Cardiac muscle cell (in vitro differentiated cells and primary cell): ENCODE measurements at places on chromosomes 12 and 14.

DNA sequence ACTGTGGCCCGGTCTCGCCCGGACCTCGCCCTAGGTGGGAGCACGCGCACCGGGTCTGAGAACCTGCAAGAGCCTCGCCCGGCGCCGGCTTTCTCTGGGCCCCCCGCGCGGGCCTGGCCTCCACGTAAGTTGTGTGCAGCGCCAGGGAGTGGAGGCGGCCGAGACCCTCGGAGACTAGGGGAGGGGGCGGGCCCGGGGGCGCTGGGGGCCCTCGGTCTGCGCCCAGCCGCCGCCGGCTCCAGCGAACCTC lies 183 bp upstream of the PRMT8 start:
- H3K36me3 ChIP-seq: no peaks in the 10 kb centered on the region
- H3K27ac ChIP-seq: no peak overlapping the region
- DNase-seq: no peak

- H3K27me3 ChIP-seq: no peaks in the 10 kb centered on the region
- DNase-seq: no peak
- no peak overlapping the region for H3K27ac ChIP-seq
- no peak overlapping the region for H3K4me3 ChIP-seq
Measured at GRCh38 chr12:67137256-67137655, 131.9 kb upstream of the CAND1 start.

- no peaks in the 10 kb centered on the region for H3K27me3 ChIP-seq
- H3K27ac ChIP-seq: no peak within 1 kb of the TSS
- no peak for DNase-seq
- no peaks in the 10 kb centered on the region for H3K36me3 ChIP-seq
- no peak within 1 kb of the TSS for H3K4me3 ChIP-seq
Measured at GRCh38 chr12:120978296-120979219, at the start of gene HNF1A. Gene HNF1A, plus strand, starts transcription at chr12:120978543. Its CDS starts 226 bp downstream, at chr12:120978769.

- peaks cover 93% of the 10 kb centered on the region for H3K27me3 ChIP-seq
- no peak overlapping the region for H3K27ac ChIP-seq
- no peak overlapping the region for H3K4me3 ChIP-seq
Measured at GRCh38 chr14:99753225-99754140, 39.7 kb upstream of the EML1 start.

GRCh38 chr12:100927826-100928225 lies 133.2 kb downstream of the ANO4 start:
- no peaks in the 10 kb centered on the region for H3K36me3 ChIP-seq
- no peaks in the 10 kb centered on the region for H3K4me1 ChIP-seq
- H3K27ac ChIP-seq: no peak overlapping the region
- DNase-seq: no peak
- no peak overlapping the region for H3K4me3 ChIP-seq

DNA sequence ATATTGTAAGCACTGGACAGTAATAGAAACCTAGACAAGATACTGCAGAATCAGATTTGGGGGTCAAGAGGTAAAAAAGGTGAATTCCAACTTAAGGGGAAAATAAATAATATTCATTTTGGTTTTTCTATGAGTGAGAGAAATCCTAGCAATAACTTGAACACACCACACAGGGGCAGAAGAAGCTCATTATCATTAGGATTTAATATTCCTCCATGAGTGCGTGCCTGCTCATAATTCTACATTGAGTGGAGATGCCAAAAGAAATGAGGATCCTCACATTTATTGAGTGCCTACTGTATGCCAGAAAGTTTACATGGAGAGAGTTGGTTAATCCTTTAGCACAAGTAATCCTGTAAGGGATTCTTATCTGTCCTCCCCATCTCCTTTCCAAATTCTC lies 40.5 kb upstream of the C14orf132 start:
- no peak overlapping the region for H3K4me3 ChIP-seq
- H3K27ac ChIP-seq: no peak overlapping the region
- H3K36me3 ChIP-seq: no peaks in the 10 kb centered on the region

GRCh38 chr14:89241257-89241656 lies 175.8 kb downstream of the FOXN3 start:
- H3K27ac ChIP-seq: no peak overlapping the region
- no peak overlapping the region for H3K4me3 ChIP-seq
- H3K4me1 ChIP-seq: peaks cover 8% of the 10 kb centered on the region
- DNase-seq: no peak

DNA sequence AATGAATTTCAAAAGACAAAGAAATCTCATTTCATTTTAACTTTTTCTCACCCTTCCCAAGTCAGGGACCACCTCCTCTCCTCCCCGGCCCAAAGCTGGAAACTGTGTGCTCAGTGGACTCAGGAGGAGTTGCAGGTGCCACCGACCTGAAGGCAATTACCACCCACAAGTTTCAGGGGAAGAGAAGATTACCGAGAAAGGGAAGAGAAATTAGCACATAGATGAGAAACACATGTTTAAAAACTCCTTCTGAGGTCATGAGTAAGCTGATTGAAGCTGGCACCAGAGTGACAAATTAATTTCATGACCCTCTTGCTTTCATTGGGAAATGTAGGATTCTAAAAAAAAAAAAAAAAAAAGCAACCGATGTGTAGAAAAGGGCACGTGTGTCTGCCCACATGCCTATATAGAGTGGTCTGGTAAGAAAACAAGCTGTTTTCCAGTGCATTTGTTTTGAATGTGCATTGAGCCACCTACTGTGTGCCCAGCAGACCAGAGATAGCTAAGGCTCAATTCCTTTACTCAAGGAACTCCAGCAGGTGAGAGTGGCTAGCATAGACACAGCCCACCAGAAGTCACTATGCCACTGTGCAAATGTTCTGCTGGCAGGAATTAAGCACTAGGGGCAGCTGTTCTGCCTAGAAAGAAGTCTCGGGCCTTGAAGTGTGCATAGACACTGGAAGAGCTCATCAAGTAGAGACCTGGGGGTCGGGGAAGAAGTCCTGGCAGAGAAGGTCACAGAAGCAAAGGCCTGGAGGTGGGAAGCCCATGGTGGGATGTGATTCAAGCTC lies 30.5 kb downstream of the DPF3 start:
- H3K27ac ChIP-seq: no peak overlapping the region
- no peaks in the 10 kb centered on the region for H3K36me3 ChIP-seq
- no peaks in the 10 kb centered on the region for H3K4me1 ChIP-seq
- no peak overlapping the region for H3K4me3 ChIP-seq
- no peaks in the 10 kb centered on the region for H3K27me3 ChIP-seq

DNA sequence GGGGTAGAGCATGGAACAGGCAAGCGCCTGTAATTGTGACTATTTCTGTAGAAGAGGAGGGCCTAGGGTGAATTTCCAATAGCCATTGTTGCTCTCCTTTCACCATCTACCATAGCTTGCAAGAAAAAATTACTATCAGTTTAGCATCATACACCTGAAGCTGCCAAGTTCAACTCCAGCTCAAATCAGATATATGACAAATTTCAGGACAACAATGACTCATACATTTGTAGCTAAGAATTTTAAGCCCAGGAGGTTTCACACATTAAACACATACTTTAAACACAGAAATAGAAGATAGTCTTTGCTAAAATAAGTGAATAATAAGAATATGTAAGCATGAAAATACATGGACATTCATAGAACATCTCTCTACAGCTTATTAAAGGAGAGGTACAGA lies 17.6 kb upstream of the G2E3 start:
- H3K36me3 ChIP-seq: no peaks in the 10 kb centered on the region
- H3K27me3 ChIP-seq: no peaks in the 10 kb centered on the region
- no peaks in the 10 kb centered on the region for H3K4me1 ChIP-seq
- no peak overlapping the region for H3K27ac ChIP-seq
- DNase-seq: no peak

DNA sequence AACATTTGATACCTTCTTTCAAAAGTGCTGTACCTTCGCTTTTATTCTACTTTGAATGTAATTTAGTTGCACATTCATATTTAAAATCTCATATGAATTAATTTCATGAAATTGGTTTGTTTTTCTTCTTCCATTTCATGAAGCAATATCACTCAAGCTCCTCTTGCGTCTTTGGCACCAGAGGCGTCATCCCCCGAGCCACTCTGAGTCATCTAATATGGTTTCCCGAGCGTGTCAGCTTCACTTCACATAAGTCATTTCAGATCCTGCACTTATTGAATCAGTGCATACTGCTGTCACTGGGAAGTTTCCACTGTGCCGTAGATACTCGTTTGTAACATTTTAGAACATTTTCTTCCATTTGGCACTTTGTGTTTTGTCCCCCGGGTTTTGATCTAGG lies 105.6 kb downstream of the SLC25A47 start:
- no peaks in the 10 kb centered on the region for H3K27me3 ChIP-seq
- no peak overlapping the region for H3K4me3 ChIP-seq
- no peaks in the 10 kb centered on the region for H3K36me3 ChIP-seq
- no peak overlapping the region for H3K27ac ChIP-seq

GRCh38 chr12:6914246-6914946 lies at the start of gene ENO2:
Gene ENO2, plus strand, starts transcription at chr12:6914580. Its CDS starts 1,253 bp downstream, at chr12:6915833.
- H3K4me3 ChIP-seq: peak within 1 kb of the TSS; percentile 69
- no peaks in the 10 kb centered on the region for H3K4me1 ChIP-seq
- H3K27ac ChIP-seq: no peak within 1 kb of the TSS
- no peaks in the 10 kb centered on the region for H3K27me3 ChIP-seq

GRCh38 chr12:48183876-48184548 lies 568 bp downstream of the CCDC184 start:
- H3K27ac ChIP-seq: no peak overlapping the region
- no peaks in the 10 kb centered on the region for H3K4me1 ChIP-seq
- H3K4me3 ChIP-seq: peak overlapping the region; percentile 42
- DNase-seq: no peak

GRCh38 chr14:38790916-38791315 lies 312.1 kb downstream of the SEC23A start:
- H3K36me3 ChIP-seq: no peaks in the 10 kb centered on the region
- H3K4me1 ChIP-seq: no peaks in the 10 kb centered on the region
- no peak overlapping the region for H3K27ac ChIP-seq
- no peak for DNase-seq

DNA sequence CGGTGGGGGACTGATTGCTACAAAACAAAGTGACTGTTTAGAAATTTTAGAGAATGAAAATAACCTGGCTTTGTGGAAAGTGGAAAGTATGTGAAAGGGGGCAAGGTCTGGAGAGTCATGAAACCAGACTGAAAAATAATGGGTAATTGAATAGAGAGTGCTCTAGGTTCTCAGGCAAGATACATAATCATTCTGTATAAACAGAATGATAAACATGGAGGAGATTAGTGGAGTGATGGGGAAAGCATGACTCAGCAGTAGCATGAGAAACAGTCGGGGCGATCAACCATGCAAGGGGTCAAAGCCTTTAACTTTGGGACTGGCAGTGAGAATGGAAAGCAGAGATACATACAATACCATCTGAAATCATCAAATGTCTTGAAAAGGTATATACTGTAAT lies 332.5 kb downstream of the CCER1 start:
- peaks cover 4% of the 10 kb centered on the region for H3K4me1 ChIP-seq
- no peaks in the 10 kb centered on the region for H3K36me3 ChIP-seq
- no peaks in the 10 kb centered on the region for H3K27me3 ChIP-seq
- no peak overlapping the region for H3K4me3 ChIP-seq

DNA sequence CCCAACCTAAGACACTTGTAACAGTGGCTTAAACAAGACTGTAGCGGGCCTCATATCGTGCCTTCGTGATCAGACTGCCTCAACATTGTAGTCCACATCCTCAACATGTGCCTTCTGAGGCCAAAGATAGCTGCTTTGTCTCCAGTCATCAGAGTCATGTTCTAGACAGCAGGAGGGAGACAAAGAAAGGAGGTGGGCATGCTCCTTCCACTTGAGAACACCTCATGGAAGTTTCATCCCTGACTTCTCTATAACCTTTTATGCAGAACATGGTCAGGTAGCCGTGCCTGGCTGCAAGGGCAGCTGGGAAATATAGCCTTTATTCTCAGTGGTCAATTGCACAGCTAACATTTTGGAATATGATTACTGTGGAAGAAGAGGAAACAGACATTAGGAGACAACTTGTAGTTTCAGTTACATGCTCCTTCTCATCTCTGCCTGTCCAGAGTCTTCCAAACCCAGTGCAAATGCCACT lies 25.3 kb upstream of the DHRS2 start:
- H3K27me3 ChIP-seq: peaks cover 20% of the 10 kb centered on the region
- no peaks in the 10 kb centered on the region for H3K36me3 ChIP-seq
- H3K4me1 ChIP-seq: no peaks in the 10 kb centered on the region
- H3K4me3 ChIP-seq: no peak overlapping the region
- DNase-seq: no peak

DNA sequence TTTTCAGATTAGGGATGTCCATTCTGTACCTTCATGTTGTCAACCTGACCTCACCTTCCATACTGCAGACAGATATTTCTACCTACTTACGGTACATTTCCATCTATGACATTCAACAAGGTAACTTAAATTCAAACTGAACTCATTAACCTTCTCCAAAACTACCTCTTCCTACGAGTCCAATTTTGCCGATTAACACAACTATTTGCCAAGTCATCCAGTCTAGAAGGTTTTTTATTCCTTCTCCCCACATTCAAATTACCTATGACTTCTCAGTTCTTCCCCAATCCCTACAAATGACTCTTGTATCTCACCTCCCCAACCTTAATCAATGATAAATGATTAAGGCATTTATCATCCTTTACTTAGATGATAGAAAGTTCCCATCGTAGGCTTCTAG lies 23.6 kb downstream of the SPTSSA start:
- no peaks in the 10 kb centered on the region for H3K27me3 ChIP-seq
- no peak overlapping the region for H3K27ac ChIP-seq
- peaks cover 7% of the 10 kb centered on the region for H3K36me3 ChIP-seq
- no peak overlapping the region for H3K4me3 ChIP-seq

GRCh38 chr14:77805706-77806105 lies 5.8 kb downstream of the ADCK1 start:
- no peaks in the 10 kb centered on the region for H3K4me1 ChIP-seq
- no peaks in the 10 kb centered on the region for H3K27me3 ChIP-seq
- no peak overlapping the region for H3K27ac ChIP-seq
- DNase-seq: no peak

DNA sequence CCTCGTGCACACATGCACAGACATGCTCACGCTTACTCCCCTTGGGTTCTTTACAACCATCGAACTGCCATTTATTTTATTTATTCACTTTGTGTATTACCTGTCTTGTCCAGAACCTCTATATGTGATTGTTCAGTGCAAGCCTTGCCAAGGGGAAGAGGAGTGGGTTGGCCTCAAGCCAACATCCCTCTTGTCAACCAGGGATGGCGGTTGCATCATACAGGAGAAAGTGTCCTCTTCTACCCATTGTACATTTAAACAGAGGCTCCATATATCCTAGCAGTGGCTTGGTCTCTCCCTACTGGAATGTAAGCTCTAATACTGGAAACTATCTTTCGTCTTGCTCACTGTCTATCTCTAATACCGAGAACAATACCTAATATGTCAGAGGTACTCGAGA lies 108.4 kb downstream of the C12orf42 start:
- no peak overlapping the region for H3K27ac ChIP-seq
- H3K36me3 ChIP-seq: no peaks in the 10 kb centered on the region
- DNase-seq: no peak
- H3K27me3 ChIP-seq: no peaks in the 10 kb centered on the region

GRCh38 chr14:52902971-52903619 lies 47.8 kb downstream of the FERMT2 start:
- no peak overlapping the region for H3K27ac ChIP-seq
- H3K4me1 ChIP-seq: peaks cover 5% of the 10 kb centered on the region
- H3K27me3 ChIP-seq: no peaks in the 10 kb centered on the region
- DNase-seq: peak; percentile 61
- H3K4me3 ChIP-seq: no peak overlapping the region
